K562 (cell line): ENCODE measurements at places on chromosomes 2 and 18. TPM values are rescaled to one million over a fixed set of nuclear protein-coding genes. Genes with fewer than 3 reads are reported as not detected.

The CDH7 gene
- not detected in 2 replicates for total RNA-seq

DNA sequence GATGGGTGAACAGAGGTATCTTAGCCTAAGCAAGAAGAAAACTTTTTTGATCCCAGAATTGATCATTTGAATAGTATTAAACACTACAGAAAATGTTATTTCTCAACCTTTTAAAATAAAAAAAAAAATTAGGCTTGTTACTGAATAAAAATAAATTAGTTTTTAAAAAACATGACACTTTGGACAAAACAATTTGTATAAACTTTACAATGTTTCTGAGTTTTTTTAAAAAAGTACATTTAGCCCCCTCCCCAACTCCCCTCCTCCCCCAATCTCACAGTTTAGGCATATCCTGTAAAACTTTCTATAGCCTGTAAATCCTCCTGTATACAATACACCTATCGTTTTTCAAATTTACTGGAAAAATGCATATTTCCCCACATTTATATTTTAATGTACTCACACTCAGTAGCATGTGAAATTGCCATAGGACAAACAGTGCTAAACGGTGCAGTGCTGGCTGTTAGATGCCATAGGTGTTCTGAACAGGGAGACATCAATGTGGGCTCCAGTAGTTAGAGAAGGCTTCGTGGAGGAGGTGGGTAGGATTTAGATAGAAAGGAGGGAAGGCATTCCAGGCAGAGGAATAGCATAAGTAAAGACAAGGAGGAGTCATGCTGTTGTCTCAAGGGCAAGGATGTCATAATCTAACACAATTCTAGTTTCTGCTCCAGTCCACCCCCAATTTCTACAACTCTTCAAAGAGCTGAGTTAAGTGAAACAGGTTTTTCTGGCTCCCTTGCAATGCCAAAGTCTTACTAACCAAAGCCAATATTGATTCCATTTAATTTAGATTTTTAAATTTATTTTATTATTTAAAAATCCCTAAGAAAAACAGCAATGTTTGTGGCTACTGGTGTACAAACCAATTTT is 50.9 kb downstream of the SP3 start:
- no peak for DNase-seq
- H3K27me3 ChIP-seq, result no peaks in the 10 kb centered on the region
- H3K4me3 ChIP-seq, result no peak overlapping the region
- H3K4me1 ChIP-seq, result no peaks in the 10 kb centered on the region; the same call in 1 of the 2 replicates
- peaks cover 89% of the 10 kb centered on the region for H3K36me3 ChIP-seq
- no peak overlapping the region for H3K27ac ChIP-seq

DNA sequence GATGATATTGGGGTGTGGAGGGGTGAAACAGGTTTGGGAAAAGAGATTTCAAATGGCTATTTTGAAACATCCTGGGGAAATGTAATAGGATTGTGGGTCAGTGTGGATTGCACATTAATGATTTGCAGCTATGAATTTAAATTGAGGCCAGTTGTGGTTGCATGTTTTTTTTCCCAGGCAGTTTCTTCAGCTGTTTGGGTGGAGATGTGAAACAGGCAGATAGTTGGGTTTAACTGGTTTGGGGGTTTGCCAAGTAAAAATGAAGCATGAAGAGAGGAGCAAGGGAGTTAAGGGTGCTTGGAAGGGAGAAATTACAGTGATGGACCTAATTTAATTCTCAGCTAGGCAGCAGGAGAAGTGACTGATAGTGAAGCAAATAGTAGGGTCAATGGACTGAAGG is 16.8 kb downstream of the GPD2 start:
- no peaks in the 10 kb centered on the region for H3K36me3 ChIP-seq
- H3K27me3 ChIP-seq, result no peaks in the 10 kb centered on the region
- no peak overlapping the region for H3K27ac ChIP-seq
- no peak for DNase-seq
- no peaks in the 10 kb centered on the region; the same call in 1 of the 2 replicates for H3K4me1 ChIP-seq

DNA sequence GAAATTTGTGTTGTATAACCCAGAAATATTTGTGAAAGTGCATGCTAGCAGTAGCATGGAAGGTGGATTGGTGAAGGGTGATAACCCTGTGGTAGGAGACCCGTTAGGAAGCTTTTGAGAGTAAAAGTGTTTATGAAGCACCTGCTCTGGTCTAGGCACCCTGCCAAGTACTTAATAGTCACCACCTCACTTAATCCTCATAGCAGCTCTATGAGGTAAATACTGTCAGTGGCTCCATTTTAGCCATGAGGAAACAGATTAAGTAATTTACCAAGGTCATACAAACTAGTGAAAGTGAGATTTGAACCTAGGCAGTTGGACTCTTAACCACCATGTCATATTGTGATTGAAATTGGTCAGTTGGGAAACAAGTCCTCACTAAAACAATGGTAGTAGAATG is 66.8 kb downstream of the TET3 start:
- peaks cover 53% of the 10 kb centered on the region for H3K4me1 ChIP-seq
- no peaks in the 10 kb centered on the region for H3K27me3 ChIP-seq
- no peak for DNase-seq
- no peak overlapping the region for H3K4me3 ChIP-seq

DNA sequence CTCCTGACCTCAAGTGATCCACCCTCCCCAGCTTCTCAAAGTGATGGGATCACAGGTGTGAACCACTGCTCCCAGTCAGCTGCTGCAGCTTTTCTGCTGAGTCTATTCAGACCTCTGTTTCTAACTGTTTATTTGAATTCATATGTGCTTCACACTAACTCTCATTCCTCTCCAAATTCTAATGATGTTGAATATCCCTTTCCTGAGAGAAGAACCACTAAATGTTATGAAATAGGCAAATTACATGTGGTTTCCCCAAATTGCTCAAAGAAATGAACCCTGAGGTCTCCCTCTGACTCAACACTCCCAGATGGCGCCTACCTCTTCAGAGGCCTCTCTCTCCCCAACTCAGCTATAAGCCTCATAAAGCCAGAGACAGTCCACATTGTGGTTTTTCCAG is 98.6 kb downstream of the IRS1 start:
- H3K4me1 ChIP-seq, result no peaks in the 10 kb centered on the region
- DNase-seq, result no peak
- no peak overlapping the region for H3K4me3 ChIP-seq
- no peaks in the 10 kb centered on the region for H3K36me3 ChIP-seq

GRCh38 chr2:132366421-132367180 is 50.0 kb upstream of the GPR39 start:
- DNase-seq, result no peak
- H3K27me3 ChIP-seq, result no peaks in the 10 kb centered on the region
- H3K4me3 ChIP-seq, result no peak overlapping the region
- no peaks in the 10 kb centered on the region for H3K4me1 ChIP-seq
- no peak overlapping the region for H3K27ac ChIP-seq
- no peaks in the 10 kb centered on the region for H3K36me3 ChIP-seq

DNA sequence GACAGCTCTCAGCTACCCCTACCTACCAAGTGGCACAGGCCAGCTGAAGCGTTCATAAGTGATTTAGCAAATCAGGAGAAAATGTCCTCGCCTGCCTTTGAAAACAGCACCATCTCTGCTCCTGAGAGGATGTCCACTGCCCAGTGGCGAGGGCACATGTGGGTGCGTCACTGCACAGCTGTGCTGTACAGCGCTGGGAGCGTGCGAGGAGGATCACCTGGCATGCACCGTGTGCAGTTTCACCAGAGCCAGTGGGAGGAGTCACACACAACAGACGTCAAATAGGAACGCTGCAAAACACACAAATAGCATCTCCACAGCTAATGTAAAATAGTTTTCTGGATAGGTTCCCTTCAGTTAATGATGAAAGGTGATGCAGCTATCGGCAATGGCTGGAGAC is 154.1 kb downstream of the HDAC4 start:
- H3K27me3 ChIP-seq, result no peaks in the 10 kb centered on the region
- no peak overlapping the region for H3K27ac ChIP-seq
- no peak for DNase-seq
- no peak overlapping the region for H3K4me3 ChIP-seq
